ENCODE measurements at places on chromosomes 4 and X.

- peak; percentile 47 for DNase-seq
Observed at GRCh38 chrX:19627533-19627932, 112.2 kb upstream of the MAP3K15 start.

GRCh38 chr4:128123036-128123435, 61.9 kb downstream of the LARP1B start:
- DNase-seq, result no peak

- DNase-seq, result no peak
Observed at GRCh38 chr4:123675567-123675966, 279.0 kb downstream of the SPRY1 start.

GRCh38 chrX:74187211-74187610, 116.8 kb upstream of the ZCCHC13 start:
- DNase-seq, result no peak

GRCh38 chr4:115090483-115091075, 22.8 kb downstream of the NDST4 start:
- DNase-seq, result peak; percentile 36

- no peak for DNase-seq
Observed at GRCh38 chr4:121562811-121563210, 134.0 kb downstream of the ANXA5 start.

- DNase-seq, result no peak
Observed at GRCh38 chr4:57182132-57182874, 72.1 kb upstream of the IGFBP7 start.

DNA sequence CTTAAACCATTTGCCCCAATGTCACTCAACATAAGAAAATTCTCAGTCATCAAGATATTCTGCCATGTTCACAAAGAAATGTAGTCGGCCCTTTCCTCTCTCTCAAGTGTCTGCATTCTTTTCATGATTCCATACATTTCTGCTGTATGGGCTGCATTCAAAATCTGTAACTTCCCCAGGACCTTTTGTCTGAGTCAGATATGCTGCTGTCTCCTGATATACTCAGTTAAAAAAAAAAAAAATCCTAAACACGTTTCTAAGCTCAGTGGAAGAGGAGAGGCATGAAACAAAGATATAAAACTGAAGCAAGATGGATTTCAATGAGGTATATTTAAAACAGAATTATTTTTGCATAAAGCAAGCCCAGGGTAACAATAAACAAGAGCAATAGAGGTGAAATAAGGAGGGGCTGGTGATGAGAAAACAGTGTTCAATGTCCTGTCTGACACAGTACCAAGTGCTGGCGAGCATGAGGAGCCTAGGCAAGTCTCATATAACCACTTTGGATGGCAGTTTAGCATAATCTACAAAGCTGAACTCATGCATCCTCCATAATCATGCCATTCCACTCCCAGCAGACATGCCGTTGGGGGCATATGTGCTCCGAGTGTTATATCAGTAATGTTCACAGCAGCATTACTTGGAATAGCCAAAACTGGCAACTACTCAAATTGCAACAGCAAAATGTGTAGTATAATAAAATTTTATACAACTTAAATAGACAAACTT, 76.7 kb downstream of the MANBA start:
- no peak for DNase-seq

DNA sequence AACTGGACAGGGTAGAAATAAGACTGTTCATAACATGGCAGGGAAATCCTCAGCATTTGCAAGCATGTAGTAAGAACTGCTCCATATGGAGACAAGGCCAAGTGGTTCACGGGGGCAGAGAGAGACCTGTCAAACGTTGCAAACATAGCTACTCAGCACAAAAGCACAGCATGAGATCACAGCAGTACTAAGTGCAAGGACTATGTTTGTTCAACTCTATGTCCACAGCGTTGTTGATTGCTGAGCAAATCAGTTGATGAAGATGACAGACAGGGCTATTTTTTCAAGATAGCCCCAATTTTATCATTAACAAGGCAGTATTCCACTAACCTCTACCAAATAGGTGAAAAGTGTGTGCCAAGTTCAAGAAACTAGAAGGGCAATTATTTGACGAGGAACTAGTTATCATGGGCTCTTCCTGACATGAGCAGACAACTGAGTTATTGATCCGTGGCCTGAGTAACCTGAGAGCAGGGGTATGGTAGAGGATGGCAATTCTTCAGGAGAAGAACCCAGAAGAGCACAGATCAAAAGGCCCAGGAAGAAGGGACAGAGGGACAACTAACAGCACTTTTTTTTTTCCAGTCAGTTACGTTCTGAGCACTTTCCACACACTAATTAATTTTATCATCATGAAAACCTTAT, 57.4 kb downstream of the SPOCK3 start:
- no peak for DNase-seq

GRCh38 chr4:188552741-188553275, 413.6 kb downstream of the TRIML1 start:
- DNase-seq, result no peak

DNA sequence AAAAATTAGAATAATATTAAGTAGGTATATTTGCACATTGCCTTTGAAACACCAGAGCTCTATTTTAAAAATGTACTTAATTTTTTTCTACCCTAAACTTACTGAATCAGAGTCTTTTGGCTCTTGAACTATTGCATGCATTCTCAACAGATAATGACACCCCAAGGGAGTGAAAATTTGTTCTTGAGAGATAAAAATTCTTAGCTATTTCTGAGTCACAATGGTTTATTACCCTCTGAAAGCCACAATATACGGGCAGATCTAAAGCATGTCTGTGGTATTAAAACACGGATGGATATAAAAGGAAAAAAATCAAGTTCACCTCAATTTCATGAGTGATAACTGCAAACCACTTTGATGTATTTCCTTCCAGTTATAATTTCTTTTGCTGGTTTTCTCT, 636.3 kb upstream of the FTHL17 start:
- DNase-seq, result no peak

GRCh38 chrX:41785685-41786084, 61.7 kb downstream of the GPR82 start:
- DNase-seq, result peak; percentile 7

GRCh38 chrX:43718956-43719355, 62.9 kb downstream of the MAOA start:
- DNase-seq, result no peak

DNA sequence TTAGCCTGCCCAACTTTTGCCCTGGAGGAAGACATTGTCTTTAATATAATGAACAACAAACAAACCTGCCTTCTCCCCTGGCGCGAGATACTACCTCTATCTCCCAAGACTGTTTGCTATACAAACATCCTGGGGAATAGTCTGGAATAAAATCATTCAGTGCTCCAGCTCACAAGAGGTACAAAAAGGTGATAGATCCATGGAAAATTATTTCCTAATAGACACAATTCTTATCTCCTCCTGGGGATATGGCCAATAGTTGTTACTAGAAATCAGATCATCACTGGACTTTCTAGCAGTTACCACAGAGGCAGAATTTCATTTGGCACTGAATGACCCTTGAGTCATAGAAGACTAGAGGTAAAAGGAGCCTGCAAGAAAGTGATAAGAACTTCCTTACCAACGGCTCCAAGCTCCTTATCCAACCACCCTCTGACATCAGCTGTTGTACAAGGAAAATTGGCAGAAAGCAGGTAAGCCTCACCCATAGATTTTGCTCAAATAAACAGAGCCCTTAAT, 38.1 kb downstream of the MID1 start:
- no peak for DNase-seq

DNA sequence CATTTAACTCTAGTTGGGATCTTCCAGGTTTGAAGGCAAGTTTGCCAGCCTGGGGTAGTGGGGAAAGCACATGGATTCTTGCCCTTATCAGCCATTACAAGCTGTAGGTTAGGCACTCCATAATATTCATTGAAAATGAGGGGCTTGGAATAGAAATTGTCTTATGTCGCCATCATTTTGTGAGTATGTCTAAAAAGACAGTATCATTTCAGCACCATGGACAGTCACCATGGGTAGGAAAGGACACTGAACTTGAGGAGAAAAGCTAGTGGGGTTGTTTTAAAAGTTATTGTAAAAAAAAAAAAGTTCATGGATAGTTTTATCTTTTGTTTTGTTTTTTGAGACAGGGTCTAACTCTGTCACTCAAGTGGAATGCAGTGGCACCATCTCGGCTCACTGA, 356.1 kb downstream of the HNRNPD start:
- peak; percentile 14 for DNase-seq

GRCh38 chrX:132539611-132540010, 50.8 kb upstream of the MBNL3 start:
- DNase-seq, result no peak

DNA sequence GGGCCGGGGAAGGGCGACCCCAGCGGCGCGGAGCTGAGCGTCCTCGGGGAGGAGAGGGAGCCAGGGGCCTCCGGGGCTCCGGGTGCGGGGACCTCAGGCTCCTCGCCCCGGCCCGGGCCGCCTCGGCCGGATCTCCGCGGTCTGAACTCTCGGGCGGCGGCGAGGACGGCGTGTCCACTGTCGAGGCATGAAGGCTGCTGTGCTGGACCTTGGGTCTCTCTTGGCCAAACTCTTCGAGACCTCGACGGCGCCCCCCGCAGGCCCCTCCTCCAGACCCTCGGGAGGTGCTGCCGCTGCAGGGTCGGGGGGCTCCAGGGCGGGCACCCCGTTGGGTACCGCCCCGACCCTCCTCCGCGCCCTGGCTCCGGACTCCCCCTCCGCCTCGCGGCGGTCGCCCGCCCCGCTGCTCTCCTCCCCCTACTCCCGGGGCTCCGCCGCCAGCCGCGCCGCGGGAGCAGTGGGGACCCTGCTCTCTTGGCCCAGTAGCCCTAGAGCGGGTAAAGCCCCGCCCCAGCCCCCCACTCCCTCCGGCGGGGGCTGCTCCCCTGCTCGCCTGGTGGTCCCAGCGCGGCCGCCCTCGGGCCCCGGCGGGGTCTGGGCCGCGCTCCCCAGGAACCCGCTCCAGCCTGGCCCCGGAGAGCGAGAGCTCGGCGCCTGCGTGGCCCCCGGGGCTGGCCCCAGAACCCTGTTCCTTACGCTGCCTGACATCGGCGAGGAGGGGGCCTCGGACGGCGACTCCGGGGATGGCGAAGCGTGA, 564 bp downstream of the FAM149A start:
- DNase-seq, result no peak

GRCh38 chr4:81826335-81826734, 354.6 kb upstream of the RASGEF1B start:
- no peak for DNase-seq

GRCh38 chr4:180617196-180617595, 1626.0 kb upstream of the TENM3 start:
- DNase-seq, result no peak

- no peak for DNase-seq
Observed at GRCh38 chr4:53644607-53645006, 53.3 kb upstream of the LNX1 start.

GRCh38 chrX:7351926-7352325, 204.0 kb upstream of the PUDP start:
- DNase-seq, result no peak

DNA sequence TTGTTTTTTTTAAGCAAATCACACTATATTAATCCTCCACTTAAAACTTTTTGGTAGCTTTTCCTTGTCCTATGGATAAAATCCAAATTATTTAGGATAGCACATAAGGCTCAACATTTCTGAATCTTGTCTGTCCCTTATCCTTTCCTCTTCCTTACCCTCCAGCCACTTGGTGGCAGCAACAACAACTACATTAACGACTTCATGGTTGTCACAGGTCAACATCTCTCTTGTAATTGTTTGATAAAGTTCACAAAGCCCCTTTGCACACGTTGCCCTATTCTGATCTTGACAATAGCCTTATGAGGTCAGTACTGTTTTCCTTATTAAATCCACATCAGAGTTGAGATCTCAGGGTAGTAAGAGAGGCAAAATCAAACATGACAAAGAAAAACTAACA, 269.0 kb upstream of the PABPC4L start:
- DNase-seq, result no peak

DNA sequence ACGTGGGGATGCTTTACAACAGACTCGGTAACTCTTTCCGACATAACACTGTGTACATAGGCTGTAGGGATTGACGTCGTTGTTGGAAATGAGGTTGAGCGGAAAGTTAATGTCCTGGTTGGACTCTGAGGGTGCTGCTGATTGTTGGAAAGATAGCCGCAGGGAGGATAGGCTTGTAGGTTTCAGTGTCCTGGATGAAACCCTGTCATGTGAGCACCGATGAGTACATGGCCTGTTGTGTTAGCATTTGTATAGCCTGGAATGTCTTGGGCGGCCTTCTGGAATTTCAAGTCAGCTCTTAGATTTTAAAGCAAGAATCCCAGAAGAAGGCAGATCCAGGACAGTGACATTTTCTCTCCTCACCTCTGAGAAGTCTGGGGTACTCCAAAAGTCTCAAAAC, 63.3 kb downstream of the TBC1D14 start:
- no peak for DNase-seq

DNA sequence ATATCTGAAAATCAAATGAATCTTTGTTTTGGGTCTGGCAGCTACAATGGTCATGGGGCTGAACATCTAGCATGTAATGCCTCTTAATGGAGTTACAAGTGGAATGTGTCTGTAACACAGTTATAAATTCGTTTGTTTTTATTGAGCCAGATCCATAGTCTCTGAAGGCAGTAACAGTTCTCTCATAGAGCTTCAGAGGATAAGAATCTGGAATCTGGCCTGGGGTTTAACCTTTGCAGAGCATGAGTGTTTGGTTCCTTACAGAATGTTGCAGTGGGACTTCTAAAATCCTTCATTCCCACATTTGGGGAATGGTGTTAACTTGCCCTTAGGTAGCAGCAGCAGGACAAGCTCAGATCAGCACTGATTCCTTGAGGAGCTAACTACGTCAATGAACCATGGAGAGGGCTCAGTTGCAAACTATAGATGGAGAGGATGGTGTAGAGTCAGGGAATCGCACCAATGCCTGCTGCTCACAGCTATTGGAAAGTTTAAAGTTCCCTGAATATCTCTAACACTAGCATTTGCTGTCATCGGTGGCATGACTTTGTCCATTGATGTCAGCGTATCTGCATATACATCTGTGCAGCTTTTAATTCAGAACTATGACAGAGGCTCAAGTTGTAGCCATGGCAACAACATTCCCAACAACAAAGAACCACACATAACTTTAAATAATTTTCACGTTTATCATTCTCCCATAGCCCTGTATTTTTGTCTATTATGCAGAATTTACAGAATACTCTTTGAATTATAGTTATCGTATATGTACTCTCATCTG, 72.2 kb downstream of the RASGEF1B start:
- DNase-seq, result no peak

- no peak for DNase-seq
Observed at GRCh38 chr4:14277505-14277904, 650.0 kb upstream of the BOD1L1 start.

- DNase-seq, result peak; percentile 54
Observed at GRCh38 chrX:66728818-66729271, 90.0 kb upstream of the EDA2R start.

All from activated CD4-positive, alpha-beta T cell treated with anti-CD3 and anti-CD28 coated beads, Interleukin-2, Interleukin-4, amounts not matched to agents 100 ng/mL and 50 ng/mL, durations not matched to agents 16 hours and 8 hours (primary cell).